ENCODE measurements at places on chromosomes 1 and 21.

DNA sequence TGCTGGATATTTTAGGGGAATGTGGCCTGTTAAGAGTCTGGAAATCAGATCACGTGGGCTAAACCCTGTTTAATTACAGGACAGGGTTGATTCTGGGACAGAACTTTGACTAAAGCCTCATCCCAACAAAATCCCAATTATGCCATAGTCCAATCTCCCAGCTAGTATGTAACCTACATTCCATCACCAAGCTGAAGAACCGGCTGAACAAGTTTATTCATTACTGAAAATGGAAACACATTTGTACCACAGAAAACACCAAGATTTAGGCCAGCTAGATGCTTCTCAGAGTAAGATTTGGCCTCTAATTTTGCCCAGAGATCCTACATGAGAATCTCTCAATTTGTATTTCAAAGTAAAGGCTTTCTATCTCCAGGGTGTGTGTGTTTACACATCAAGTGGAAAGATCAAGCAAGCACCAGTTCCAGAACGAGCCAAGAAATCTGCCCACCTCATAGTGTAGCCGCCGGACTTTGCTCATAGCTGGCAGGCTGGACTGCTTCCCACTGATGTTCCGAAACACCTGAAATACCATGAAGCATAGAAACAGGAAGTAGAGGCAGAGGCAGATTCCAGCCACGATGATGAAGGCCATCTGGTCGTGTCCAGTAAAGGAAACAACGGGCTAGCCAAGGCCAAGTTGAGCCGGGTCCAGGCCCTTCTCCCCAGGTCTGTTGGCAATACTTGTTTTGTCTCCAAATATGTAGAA, 86.8 kb downstream of the WLS start:
- no peak for DNase-seq

DNA sequence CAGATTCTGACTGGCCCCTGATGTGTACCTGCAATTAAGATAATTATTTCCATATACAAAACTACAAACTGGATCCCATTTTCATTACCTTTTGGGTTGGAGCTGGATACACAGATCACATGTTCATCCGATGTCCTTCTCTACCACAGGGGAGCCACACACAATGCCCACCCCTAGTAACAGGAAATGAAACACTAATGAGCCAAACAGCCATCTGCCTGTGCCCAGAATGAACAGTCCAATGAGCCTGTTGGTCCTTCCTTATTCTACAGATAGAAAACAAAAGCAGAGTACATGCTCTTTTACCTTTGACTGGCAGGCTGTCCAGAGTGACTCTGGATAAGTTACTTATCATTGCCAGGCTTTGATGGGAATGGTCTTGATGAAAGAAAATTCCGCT, 68.6 kb downstream of the SIPA1L2 start:
- DNase-seq = no peak

- no peak for DNase-seq
Measured at GRCh38 chr1:246482805-246483568, 24.1 kb downstream of the SMYD3 start.

DNA sequence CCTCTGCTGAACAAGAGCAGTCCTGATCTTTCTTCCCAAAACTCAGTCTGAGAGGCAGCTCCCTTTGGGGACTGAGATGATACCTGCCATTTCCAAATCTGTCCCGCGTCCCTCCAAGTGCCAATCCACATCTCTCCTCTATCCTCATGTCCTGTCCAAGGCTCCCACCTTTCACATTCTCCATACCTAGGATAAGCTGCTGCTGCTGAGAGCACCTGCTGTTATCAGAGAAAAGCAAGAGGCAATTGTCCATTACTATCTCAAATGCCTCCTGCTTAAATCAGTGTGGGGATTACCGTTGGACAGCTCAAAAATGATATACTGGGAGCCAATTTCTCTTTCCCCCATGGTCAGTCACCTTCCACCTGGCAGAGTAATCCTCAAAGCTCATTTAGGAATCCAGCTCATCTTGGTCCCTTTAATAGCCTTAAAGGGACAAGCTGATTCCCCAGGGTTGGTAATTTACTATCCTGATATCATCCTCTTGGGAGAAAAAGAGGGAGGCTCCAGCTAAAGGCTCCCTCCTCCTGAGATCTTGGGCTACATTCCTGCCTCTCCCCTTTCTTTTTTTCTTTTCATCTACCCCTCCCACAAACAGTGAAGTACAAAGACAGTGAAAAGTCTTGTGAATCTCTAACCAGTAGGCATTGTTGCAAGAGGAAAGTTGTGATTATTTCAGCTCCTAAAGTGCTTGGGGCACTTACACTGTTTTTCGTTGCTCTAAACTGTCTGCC, 278.1 kb upstream of the CAMK1G start:
- DNase-seq = no peak

DNA sequence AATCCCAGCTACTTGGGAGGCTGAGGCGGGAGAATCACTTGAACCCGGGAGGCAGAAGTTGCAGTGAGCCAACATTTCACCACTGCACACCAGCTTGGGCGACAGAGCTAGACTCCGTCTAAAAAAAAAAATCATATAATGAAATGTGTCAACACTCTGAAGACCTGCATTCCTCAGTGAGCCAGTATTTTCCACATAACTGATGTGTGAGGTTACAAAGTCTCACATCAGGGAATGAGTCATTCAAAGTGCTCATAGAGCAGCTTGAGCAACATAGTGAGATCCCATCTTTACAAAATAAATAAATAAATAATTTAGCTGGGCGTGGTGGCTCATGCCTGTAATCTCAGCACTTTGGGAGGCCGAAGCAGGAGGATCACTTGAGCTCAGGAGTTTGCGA, 65.5 kb downstream of the CASZ1 start:
- no peak for DNase-seq

- no peak for DNase-seq
Measured at GRCh38 chr1:6329396-6329795, 64.2 kb downstream of the ACOT7 start.

DNA sequence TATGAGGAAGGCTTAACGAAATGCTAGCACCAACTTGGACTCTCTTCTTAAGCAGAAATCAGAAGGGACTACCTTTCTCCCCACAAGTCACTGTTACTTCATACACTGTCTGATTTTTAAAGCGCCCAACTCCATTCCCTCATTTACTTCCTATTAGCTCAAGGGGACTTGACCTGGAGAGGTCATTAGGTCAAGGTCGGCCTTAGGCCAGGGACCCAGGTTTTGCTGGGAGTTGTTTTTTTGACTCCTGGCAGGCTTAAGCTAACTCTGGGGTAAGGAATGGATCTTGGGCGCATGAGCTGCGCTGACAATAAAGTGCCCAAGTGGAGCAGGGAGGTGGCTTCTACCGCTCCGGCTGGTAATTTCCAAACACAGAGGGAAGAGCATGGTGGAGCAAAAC, 16.8 kb downstream of the ADAR start:
- DNase-seq = no peak

- DNase-seq = no peak
Measured at GRCh38 chr1:3620708-3621107, 4.1 kb upstream of the TPRG1L start.

GRCh38 chr1:204598319-204598969, 82.2 kb downstream of the MDM4 start:
- DNase-seq = no peak

- no peak for DNase-seq
Measured at GRCh38 chr1:102776071-102776470, 332.3 kb downstream of the COL11A1 start.

DNA sequence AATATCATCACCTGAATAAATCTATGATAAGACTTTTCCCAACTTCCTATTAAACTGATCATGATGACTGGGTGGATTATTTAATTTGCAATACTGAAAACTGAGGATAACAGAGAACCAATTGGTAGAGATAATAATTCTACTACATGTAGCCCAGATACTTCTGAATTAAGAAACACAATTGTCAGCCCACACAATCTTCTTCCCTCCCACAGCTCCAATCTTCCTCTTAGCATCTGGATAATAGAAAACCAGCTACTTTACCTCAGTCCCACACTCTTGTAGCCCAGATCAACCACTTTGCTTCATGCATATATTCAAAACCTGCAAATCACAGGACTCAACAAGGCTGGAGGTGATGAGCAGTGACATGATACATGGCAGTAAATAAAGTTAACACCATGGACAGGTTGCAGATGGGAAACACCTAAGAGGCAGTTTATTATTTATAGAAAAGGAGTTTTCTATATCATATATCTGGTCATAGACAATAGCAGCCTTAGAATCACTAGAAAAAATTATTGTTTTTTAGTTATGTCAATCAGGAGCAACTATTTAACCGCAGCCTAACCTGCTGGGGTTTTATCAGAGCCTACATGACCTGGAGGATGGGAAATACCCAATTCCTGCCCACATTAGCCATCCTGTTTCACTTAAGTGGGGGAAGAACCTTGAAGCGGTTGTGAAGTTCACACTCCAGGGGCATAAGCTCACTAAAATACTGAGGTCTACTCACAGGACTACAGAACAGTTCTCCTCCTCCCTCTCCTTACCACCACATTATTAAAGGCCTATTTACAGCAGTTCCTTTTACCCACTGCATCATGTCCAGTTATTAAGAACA, 16.7 kb downstream of the FRRS1 start:
- DNase-seq = no peak

DNA sequence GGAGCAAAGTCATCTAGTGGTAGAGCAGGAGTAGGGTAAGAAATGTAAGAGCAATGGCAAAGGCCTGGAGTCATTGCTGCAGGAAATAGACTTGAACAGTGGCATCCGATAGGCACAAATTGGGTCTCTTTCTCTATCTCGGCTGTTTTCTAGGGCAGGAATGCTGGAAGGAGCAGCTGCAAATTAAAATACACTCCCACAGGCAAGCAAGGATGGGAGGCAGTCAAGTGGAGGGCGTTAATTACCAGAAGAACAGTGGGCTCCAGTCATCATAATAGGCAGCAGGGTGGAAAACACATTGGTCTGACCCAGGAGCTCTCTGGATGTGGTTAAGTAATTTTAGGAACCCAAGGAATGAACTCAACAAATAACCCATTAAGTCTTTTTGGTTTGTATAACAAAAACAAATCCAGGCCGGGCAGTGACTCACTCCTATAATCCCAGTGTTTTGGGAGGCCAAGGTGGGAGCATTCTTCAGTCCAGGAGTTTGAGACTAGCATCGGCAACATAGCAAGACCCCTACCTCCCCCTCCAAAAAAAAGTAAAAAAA, 7.8 kb upstream of the TDRD5 start:
- DNase-seq = no peak

GRCh38 chr1:54069791-54070170, 16.4 kb downstream of the TCEANC2 start:
- no peak for DNase-seq

GRCh38 chr1:38677311-38677710, 182.3 kb downstream of the RRAGC start:
- no peak for DNase-seq

GRCh38 chr1:221644145-221644448, 97.8 kb downstream of the DUSP10 start:
- no peak for DNase-seq

DNA sequence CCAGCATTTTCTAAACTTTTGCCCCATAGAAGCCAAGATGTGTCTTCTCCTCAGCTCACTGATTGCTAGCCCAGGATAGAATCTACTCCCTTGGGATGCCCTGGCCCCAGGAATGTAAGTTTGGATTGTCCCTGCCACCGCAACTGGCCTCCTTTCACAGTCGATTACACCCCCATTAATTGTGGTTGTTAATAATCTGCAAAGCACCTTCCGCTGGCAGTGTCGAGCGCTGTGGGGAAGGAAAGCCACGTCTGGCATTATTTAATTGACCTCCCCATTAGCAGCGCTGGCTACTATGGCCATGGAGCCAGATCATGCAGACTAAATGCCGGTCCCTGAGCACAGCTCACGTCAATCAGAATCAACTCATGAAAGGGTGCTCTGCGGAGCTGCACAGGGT, 597.3 kb upstream of the PLXNA2 start:
- DNase-seq = no peak

DNA sequence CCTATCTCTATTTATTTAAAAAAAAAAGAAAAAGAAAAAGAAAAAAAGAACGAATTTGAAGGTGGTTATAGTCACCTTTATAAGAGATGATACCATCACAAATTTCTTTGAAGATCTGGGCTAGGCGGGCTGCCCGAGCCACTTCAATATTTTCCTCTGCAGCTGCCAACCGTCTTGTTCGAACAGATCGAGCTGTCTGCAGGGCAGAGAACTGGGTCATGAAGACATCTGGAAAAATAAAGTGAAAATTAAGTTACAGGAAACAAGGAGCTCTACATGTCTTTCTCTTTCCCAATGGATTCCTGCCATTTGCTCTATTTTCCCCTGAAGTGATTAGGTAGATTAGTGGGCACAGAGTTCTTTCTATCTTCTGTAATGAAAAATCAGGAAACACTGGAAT, 31.9 kb downstream of the RUSC1 start:
- no peak for DNase-seq

GRCh38 chr1:167542109-167543032, 11.2 kb downstream of the CREG1 start:
- DNase-seq = no peak

DNA sequence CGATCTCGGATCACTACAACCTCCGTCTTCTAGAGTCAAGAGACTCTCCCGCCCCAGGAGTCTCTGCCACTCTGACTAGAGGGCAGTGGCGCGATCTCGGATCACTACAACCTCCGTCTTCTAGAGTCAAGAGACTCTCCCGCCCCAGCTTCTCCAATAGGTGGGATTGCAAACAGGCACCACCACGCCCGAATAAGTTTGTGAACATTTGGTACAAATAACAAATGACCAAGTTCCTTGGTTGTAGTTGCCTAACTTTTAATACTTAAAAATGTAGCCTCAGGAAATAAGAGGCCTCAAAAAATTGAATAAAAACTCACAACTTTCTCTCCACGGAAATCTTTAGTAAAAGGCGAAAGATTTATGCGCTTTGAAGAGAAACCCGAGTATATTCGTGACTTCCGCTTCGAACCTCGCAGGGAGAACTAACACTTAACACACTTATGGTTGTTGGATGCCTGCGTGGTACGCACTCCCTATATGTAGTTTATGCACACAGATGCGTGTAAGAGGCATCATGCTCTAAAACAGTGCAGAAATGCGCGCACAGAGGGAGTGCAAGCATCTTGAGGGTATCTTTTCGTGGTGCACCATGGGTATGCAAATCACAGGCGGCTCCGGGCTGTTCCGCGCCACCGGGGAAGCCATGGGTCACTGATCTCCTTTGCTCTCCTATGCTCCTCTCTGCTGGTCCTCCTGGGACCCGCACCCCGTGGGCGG, 11.4 kb downstream of the BTBD19 start:
- peak; percentile 79 for DNase-seq

DNA sequence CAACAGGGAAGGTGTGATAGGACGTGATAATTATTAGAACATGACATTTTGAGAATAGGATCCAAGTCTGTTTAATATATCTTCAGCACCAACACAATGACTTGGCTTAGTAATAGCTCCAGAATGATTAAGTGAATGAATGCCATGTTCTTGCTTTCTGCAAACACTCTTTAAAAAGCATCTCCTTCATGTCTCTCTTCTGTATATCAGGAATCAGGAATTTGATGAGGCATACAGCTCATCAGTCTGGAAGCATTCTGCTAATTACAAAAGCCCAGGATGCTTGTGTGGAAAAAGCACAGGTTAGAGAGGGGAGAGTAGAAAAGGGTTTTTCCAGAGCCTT, 113.0 kb upstream of the ZNF648 start:
- no peak for DNase-seq

DNA sequence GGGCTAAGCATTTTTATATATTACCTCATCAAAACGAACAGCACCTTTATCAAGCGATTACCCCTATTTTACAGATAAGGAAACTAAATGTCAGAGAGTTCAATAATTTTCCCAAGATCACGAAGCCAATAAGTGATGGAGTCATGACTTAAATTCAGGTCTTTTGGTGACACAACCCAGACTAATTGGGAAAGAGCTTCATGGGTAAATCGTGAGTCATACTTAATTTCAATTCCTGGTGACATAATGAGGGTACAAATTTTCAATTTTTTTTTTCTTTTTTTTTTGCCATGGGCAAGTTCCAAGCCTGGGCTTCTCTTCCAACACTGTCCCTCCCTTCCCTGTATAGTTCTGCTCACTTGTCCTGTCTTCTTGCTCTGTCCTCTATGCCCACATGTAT, 30.1 kb upstream of the IL10 start:
- DNase-seq = no peak

All from activated CD4-positive, alpha-beta T cell treated with anti-CD3 and anti-CD28 coated beads, Interleukin-2, amount 50 U/mL, for 1 hour (primary cell).